Stimulated activated CD8-positive, alpha-beta memory T cell treated with anti-CD3 and anti-CD28 coated beads, Interleukin-7, amount 100 ng/mL, for 24 hours (primary cell): ENCODE measurements at places on chromosomes 6 and 20.

DNA sequence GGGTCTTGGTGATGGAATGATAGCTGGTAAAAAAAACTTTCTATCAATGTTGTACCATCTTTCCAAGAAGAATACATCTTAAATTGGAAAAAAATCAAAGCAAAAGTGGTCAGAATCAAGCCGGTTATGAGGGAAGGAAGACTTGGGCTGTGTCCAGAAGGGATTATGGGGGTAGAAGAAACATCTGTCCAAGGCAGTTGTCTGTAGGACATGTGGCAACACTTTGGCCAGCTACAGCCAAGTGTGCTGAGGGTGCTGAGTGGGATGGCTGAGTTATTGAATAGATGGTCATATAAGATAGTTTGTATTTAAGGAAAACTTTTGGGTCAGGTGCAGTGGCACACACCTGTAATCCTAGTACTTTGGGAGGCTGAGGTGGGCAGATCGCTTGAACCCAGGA is 38.4 kb downstream of the INSM1 start:
- DNase-seq = no peak

DNA sequence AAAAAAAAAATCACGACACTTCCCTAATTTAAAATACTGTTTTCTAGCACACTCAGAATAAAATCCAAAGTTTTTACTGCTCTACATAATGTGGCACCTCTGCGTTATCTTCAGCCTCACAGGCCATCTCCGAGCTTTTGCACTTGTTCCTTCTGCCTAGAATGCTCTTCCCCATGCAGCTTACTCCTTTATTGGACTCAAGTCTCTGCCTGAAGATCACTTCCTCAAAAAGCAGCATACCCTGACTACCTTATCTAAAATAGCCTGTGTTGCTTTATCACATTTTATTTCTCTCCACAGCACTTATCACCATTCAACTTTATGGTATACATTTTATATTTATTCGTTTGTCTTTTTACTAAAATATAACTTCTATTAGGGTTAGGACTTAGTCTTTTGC is 2.3 kb downstream of the ZNF322 start:
- DNase-seq = no peak

DNA sequence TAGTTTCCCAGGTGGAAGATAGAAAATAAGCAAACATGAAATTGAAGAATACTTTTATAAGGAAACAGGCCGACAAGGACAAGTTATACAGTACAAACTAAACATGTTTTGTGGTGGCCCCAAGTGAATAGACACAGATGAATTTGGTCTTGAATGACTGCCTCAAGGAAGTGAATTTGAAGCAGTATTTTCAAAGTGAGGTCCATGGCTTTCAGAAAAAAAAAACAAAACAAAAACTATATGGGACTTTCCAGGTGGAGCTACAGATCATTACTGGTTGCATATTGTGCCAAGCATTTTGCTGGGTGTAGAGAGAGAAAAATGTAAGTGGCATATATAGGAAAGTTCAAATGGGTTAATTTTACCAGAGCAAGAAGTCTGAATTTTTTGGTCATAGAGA is 68.8 kb downstream of the CYB5R4 start:
- no peak for DNase-seq

DNA sequence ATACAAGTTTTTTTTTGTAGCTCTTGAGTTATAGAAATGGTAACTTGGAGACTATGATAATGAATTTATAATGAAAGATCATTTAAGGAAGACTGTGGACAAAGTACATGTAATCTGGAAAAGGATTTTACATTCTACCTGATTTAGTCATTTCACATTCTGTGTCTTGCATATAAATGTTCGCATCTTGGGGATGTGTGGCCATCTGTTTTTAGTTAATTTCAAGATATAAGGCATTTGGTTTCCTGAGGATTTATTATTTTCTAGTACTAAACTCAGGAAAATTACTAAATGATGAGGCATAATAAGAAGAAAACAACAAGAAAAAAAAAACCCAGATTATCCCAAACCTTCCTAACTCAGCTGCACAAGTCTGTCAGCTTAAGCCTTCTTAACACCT is 112.7 kb upstream of the PRL start:
- DNase-seq = no peak

GRCh38 chr20:44206132-44206531 is 4.4 kb downstream of the OSER1 start:
- DNase-seq = no peak

DNA sequence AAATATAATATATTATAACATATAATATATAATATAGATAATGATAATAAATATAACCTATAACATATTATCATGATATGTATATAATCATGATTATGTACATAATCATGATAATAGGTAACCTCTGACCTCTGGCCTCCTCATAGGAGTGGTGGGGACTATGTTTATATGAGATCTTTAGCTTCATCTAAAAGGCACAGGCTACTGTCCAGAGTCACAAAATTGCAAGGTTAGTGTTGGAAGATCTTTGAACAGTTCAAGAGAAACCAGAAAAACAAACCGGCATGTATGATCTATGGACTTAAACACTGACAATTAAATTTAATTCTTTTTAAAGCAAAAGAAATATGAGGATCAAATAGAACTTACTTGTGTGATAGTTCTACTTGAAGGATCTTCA is 55.7 kb upstream of the TINAG start:
- no peak for DNase-seq

- DNase-seq = no peak
These were observed 4.3 kb downstream of the HLA-DMB start for GRCh38 chr6:32936239-32937152.

GRCh38 chr6:38034274-38034914 is 214.9 kb downstream of the ZFAND3 start:
- no peak for DNase-seq

DNA sequence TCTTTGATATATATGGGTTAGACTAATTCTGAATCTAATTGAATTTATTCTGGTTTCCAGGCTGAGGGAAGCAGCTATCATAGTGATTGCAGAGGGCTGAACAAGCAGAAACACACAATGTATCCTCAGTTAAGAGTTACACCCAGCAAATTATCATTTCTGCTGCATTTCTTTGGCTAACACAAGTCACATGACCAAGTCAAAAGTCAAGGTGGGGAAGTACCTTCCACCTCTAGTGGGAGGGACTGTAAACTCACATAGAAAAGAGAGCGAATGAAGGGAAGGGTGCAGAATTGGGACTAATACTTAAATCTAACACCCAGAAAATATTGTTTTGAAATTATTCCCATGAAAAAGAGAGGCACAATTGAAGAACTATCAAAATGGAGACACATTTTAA is 719.7 kb upstream of the MMS22L start:
- DNase-seq = no peak

DNA sequence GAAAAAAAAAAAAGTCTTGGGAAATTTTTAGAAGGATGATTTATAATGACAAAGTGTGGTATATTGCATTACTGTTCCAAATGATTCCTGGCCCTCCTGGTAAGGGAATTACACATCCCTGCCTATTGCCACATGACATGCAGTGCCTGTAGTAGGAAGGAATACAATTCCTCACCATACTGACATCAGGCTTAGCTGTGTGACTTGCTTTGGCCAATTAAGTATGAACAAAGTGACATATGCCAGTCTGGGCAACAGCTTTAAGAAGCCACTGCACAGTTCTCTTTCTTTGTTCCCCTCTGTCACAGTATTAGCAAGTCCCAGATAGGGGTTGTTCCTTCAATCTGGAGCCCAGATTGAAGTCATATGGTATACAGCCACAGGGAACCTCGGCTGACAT is 100.5 kb downstream of the KIF13A start:
- no peak for DNase-seq
